A549 treated with CpdA at 1 μM for 4 hours (cell line): ENCODE measurements at places on chromosomes 12 and 14. TPM values are rescaled to one million over a fixed set of nuclear protein-coding genes. Genes with fewer than 3 reads are reported as not detected.

Gene DCN
- not detected in 5 replicates for total RNA-seq

Gene CACNA2D4
- total RNA-seq = not detected in 5 replicates

Gene TMEM132C
- total RNA-seq = not detected in 5 replicates

Gene VRTN
- total RNA-seq = not detected in 5 replicates

Gene TUBA1B
- 2,156 to 2,553 TPM (median 2,429 TPM) in 5 replicates for total RNA-seq

Gene PLXNC1
- total RNA-seq = 0.06 to 0.38 TPM (median 0.12 TPM) in 5 replicates

Gene RHEBL1
- 5.1 to 6.3 TPM (median 5.6 TPM) in 5 replicates for total RNA-seq

Gene PTPRO
- total RNA-seq = 0.06 to 0.14 TPM in 2 of 5 replicates, not detected in the others

Gene FGF6
- total RNA-seq = not detected in 5 replicates

Gene LRRC43
- total RNA-seq = 0.14 to 0.24 TPM (median 0.17 TPM) in 3 of 5 replicates, not detected in the others

Gene C3AR1
- total RNA-seq = not detected in 5 replicates

Gene PPFIA2
- not detected in 5 replicates for total RNA-seq

Gene C14orf119
- total RNA-seq = 76.3 to 112 TPM (median 109 TPM) in 5 replicates

Gene MARCHF9
- total RNA-seq = 6.1 to 8.8 TPM (median 7.5 TPM) in 5 replicates

Gene TMCC3
- total RNA-seq = 0.99 to 1.3 TPM (median 1.1 TPM) in 5 replicates

Gene CCDC59
- total RNA-seq = 54.0 to 72.7 TPM (median 55.9 TPM) in 5 replicates

Gene PKP2
- total RNA-seq = 2.1 to 3.1 TPM (median 2.5 TPM) in 5 replicates

Gene PPP1CC
- total RNA-seq = 134 to 149 TPM (median 142 TPM) in 5 replicates
